ENCODE measurements at places on chromosomes 13 and 19. TPM values are rescaled to one million over a fixed set of nuclear protein-coding genes. Genes with fewer than 3 reads are reported as not detected.

- no peak for DNase-seq
Measured at GRCh38 chr13:85500696-85501256, 298.4 kb downstream of the SLITRK6 start.

- DNase-seq: no peak
Measured at GRCh38 chr13:93721483-93721882, 494.9 kb downstream of the GPC6 start.

- DNase-seq: no peak
Measured at GRCh38 chr19:39141929-39142328, 16.3 kb downstream of the PAK4 start.

DNA sequence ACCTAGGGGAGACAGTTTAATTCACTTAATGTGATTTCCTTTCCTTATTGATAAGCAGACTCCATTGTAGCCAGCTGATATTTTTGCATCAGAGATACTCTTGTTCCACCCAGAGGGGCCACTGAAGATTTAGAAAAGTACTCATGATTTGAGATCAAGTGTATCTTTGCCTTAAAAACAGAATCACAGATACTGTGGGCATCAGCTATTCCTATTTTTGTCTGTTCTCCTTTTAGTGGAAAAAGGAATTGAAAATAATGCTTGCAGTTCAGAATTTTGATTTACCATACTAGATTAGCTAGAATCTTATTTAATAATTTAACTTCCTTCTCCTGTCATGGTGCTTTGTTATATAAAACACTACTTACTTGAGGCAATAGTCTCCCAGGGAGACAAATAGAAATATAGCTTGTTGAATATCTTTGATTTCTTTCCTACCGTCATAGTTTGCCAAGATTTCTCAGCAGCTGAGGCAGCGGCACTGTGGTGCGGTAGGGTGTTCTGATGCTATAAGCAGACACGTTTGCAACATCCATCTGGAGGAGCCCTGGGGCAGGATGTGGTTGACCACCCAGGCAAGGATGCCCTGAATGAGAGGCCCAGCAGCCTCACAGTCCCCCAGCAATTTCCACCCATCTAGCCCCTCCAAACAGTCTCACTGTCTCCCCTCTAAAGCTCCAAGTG is 47.0 kb upstream of the RAP2A start:
- no peak for DNase-seq

DNA sequence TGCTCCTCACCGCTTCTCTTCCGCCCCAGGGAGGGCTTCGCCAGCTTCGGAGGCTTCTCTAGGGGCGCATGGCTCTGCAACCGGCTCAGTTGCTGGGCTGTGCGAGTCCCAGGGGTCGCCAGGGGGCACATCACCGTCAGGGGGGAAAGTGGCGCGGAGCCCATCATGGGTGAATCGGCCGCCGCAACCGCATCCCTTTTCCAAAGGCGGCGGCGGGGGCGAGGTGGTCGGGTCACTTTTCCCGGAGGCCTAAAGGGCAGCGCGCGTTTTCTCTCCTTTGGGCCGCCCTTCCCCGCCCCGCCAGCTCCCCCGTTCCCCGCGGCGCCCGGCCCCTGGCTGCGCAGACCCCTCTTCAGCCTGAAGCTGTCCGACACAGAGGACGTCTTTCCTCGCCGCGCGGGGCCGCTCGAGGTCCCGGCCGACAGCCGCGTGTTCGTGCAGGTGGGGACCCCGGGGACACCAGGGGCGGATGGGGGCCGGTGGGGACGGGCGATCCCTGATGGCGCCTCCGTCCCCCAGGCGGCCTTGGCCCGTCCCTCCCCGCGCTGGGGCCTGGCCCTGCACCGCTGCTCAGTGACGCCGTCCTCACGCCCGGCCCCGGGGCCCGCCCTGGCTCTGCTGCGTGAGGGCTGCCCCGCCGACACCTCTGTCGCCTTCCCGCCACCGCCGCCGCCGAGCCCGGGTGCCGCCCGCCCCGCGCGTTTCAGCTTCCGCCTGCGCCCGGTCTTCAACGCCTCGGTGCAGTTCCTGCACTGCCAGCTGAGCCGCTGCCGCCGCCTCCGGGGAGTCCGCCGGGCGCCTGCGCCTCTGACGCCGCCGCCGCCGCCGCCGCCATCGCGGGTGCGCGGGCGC is 1.7 kb downstream of the TGFBR3L start:
- DNase-seq: no peak

GRCh38 chr19:19777692-19778091 is 43.9 kb downstream of the ZNF506 start:
- no peak for DNase-seq

DNA sequence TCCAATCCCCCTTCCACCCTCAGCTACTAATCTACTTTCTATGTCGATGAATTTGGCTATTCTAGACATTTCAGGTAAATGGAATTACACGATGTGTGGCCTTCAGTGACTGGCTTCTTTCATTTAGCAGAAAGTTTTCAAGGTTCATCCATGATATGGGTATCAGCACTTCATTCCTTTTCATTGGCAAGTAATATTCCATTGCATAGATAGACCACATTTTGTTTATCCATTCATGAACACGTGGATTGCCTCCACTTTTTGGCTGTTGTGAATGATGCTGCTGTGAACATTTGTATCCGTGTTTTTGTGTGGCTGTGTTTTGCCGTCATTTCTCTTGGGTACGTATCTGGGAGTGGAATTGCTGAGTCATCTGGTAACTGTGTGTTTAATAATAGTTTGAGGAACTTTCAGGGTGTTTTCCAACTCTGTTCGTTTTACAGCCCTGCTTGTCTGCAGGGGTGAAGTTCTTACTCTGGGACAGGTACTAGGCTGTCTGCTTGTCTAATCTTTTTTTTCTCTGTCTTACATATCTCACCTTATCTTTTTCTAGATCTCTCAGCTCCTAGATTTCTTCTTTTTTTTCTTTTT is 32.5 kb downstream of the MARK4 start:
- DNase-seq: no peak

DNA sequence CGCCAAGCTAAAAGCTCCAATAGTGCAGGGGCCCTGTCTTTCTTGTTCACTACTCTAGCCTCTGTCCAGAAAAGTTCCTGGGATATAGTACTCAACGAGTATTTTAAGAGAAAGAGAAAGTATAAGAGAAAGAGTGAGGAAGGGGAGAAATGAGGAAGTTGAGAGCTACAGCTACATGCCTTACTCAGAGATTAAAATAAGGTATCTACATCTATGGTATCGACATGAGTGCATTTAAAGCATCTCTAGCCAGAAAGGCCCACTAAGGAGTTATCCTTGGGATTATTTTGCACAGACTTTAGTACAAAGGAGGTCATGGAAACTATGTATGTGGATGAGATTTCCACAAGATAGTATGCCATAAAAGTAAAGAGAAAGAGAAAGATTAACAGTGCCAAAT is 28.5 kb downstream of the MYCBP2 start:
- no peak for DNase-seq

HDGFL2 gene
- polyA plus RNA-seq: 73.9 TPM

DLL3 gene
- polyA plus RNA-seq: 0.78 TPM

ERCC1 gene
- 74.4 TPM for polyA plus RNA-seq

Data from right renal pelvis (tissue), 4 donors.